ENCODE measurements at places on chromosomes 2 and 18. TPM values are rescaled to one million over a fixed set of nuclear protein-coding genes. Genes with fewer than 3 reads are reported as not detected.

The SERPINB12 gene
- not detected for total RNA-seq

The TWIST2 gene
- total RNA-seq: 16.6 TPM

The TBR1 gene
- 0.03 TPM for total RNA-seq

The SNORC gene
- 14.4 TPM for total RNA-seq

The GNLY gene
- total RNA-seq: not detected

The NYAP2 gene
- total RNA-seq: not detected

The NOSTRIN gene
- total RNA-seq: 2.2 TPM

The ANKRD62 gene
- not detected for total RNA-seq

The SLC19A3 gene
- total RNA-seq: 2.3 TPM

The MDH1B gene
- 1.1 TPM for total RNA-seq

The PCARE gene
- total RNA-seq: not detected

The NFE2L2 gene
- total RNA-seq: 48.1 TPM

The FLACC1 gene
- not detected for total RNA-seq

The REG3A gene
- not detected for total RNA-seq

The CFC1 gene
- not detected for total RNA-seq

The PLGLB1 gene
- 0.30 TPM for total RNA-seq

The AFG3L2 gene
- 46.2 TPM for total RNA-seq

The C2orf66 gene
- 0.12 TPM for total RNA-seq

The DNAJC5G gene
- total RNA-seq: not detected

The IL1R1 gene
- 32.8 TPM for total RNA-seq

All from A549 treated with GW870086 at 1 μM for 4 hours (cell line).